Stimulated activated naive CD8-positive, alpha-beta T cell treated with anti-CD3 and anti-CD28 coated beads, Interleukin-15, amount 100 ng/mL, for 72 hours (primary cell): ENCODE measurements at places on chromosomes 5 and 9.

- no peak for DNase-seq
Measured at GRCh38 chr5:72525816-72526215, 18.6 kb upstream of the ZNF366 start.

DNA sequence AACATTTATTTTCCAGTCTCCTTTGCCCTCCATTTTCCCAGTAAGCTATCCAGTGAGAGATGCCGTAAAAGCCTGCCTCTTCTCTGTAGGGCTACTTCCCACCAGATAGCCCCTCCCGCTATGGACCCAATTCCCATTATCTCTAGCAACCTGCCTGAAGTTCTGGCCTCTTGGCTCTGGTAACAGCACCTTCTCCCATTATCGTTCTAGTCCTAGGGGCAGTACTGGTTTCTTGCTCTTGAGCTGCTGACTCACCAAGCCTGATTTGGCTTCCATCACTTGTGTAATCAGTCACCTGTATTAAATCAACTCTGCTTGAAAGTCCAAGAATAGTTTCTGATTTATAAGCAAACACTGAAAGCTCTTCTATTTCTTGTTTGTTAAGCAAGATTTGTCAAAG, 42.8 kb upstream of the PARP8 start:
- no peak for DNase-seq

DNA sequence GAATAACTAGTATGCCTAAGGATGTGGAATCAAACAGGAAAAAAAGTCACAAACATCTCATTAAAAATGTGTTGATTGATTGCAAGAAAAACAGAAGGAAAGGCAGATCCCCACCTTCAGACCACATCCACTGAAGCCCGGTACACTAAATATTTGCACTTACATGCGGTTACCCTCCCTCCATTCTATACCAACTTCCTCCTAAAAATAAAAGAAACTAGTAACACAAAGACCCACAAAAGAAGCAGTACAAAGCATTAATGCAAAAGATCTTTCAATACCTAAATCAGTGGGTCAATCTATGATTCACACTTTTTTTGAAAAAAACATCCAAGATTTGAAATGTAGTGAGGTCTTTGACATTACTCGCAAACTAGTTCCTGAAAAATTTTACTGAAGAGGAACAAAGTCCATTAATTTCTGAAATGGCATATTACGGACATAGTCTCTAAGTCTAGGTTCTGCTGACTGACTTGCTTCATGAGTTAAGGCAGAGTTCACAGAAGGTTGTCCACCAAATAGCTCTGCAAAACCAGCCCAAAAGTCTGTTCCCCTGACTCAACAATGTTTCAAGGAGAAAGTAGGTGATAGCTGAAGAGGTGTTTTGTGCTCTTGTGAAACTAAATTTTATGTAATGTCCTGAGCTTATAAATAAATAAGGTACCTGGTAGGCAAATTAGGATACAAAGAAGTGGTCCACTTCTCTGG, 100.7 kb downstream of the PAM start:
- DNase-seq = no peak

DNA sequence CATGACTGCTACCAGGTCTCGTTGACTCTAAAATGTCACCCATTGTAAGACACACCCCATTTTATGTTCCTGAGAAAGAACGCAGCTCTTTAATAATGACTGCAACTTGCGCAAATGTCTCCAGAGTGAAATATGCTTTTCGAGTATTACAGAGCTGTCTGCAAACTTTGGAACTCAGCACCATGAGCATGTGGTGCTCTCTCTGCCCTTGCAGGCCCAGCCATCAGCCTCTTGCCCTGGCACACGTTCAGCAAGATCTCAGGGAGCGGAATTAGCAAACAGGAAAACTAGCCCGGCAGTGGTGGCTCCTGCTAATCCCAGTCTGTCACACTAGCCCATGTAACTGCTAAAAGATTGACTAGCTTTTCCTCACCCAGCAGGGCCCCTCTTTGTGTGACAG, 114.5 kb upstream of the SLC1A3 start:
- DNase-seq = no peak

DNA sequence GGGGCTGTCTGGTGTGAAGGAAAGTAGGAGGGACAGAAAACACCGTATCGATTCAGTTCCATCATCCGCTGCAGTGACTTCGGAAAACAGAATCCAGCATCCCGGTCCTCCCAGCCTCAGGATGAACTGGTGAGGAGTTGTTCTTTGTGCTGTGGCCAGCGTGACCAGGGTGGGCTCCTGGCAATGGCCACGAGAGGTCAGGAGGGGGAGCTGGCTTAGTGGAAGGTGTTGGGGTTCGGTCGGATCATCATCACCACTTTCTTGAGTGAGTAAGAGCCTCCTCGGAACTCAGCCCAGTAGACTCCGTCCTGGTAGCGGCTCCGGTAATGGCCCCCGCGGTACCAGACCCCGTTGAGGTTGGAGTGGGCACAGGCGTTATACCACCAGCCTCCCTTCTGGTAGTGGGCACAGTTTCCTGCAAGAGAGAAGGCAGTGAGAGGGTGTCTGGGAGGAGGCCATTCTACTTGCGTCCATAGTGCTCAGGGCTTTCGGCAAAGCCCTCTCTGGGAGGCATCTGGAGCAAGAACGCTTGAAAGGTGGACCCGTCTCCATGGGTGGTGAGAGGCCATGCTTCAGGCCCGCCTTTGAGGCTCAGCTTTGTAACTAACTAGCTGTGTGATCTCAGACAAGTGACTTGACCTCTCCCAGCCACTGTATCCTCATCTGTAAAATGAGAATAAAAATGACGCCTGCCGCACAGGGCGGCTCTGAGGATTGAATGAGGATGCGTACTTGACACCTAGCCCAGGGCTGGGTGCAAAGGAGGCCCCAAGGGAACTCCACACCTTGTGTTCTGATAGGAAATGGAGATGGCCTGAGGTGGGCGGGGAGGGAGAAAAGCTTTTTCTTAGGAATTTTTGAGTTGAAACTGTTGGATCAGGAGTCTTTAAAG, 33.5 kb downstream of the ANGPTL2 start:
- no peak for DNase-seq

DNA sequence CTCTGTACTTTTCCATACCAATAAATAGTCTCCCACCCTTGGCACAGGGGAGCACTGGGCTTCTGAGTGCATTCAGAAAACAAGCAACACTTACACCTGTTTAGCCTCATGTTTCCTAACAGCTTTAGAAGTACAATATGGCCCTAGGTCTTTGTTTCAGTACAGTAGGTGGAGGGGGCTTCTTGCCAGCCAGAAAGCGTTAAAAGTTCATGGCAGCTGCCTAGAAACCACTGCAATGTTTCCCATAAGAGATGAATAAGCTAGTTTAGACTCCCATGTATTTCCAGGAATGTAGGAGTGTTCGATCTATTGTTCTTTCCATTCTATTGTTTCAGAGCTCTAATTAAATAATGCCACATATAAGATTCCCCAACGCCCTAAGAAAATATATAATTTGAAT, 444.8 kb downstream of the ARHGEF28 start:
- DNase-seq = no peak

DNA sequence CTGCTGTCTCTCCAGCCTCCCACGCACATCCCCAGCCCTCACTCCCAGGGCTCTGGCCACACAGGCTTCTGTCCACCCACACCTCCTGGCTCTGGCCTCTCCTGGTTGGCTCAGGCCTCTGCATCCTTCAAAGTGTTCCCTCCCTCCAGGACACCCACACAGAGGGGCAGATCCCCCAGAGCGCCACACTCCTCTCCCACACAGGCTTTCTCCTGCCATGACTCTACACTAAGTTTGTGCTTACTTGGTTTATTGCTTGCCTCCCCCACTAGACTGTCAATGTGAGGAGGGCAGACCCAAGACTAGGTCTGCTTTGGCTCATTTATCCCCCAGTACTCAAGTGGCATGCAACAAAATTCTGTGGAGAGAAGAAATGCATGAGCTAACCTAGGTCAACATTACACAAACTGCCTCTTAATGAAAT, 67.0 kb upstream of the SPOCK1 start:
- no peak for DNase-seq
